ENCODE measurements at places on chromosomes 2 and 18.

DNA sequence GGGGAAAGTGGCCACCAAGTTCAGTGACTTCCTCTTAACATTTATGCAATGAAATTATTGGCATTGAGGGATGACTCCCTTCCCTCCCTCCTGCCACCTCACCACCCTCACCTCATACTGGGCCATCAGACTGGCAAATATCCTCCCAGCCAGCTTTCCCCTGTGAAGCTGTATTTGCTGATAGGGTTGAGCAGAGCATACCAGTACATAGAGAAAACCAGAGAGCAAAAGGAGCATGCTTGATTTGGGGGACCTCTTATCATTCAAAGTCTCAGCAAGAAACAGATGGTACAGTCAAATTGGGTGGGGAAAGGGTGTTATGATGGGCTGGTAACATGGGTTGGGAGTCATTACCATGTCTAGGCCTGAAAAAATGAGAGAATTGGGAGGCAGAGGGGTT lies 19.1 kb upstream of the B3GNT2 start:
- no peak for DNase-seq

- no peak for DNase-seq
Measured at GRCh38 chr2:19020144-19021099, 338.0 kb downstream of the OSR1 start.

- no peak for DNase-seq
Measured at GRCh38 chr2:195579776-195580555, 77.1 kb upstream of the SLC39A10 start.

DNA sequence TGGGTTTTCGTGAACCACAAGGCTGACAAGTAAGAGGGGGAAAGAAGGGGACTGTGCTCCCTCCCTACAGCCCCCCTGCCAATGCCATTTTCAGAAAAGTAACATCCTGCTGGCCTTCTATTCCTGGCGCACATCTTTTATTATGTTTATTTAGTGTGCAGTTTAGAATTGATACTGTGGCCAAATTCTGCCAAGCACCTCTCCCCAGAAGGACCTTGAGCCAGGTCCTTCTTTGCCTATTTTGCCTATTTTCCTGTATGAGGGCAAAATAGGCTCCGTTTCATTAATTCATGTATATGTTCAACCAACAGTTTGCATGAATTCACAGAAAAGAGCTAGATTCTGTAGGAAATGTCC lies 136.0 kb downstream of the MYO3B start:
- no peak for DNase-seq

DNA sequence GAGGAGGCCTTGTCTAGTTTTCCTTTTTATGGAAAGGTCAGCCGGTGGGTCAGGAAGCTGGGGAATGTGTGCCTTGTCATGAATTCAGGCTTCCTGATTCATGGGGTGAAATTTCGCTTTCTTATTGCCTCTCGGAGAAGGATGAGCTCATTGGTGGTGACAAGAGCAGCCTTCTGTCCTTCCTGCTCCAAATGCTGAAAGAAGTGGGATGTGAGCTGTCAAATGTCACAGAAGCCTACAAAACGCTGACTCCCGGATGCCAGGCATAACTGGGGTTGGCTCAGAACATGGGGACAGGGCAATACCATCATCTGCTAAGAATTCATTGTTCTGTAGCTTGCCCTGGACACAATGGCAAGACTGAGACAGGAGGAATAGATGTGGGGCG lies 55.8 kb upstream of the FAM136A start:
- no peak for DNase-seq

- no peak for DNase-seq
Measured at GRCh38 chr2:241185961-241186360, 2.5 kb upstream of the ANO7 start.

GRCh38 chr2:159545085-159545484 lies 71.3 kb downstream of the BAZ2B start:
- no peak for DNase-seq

DNA sequence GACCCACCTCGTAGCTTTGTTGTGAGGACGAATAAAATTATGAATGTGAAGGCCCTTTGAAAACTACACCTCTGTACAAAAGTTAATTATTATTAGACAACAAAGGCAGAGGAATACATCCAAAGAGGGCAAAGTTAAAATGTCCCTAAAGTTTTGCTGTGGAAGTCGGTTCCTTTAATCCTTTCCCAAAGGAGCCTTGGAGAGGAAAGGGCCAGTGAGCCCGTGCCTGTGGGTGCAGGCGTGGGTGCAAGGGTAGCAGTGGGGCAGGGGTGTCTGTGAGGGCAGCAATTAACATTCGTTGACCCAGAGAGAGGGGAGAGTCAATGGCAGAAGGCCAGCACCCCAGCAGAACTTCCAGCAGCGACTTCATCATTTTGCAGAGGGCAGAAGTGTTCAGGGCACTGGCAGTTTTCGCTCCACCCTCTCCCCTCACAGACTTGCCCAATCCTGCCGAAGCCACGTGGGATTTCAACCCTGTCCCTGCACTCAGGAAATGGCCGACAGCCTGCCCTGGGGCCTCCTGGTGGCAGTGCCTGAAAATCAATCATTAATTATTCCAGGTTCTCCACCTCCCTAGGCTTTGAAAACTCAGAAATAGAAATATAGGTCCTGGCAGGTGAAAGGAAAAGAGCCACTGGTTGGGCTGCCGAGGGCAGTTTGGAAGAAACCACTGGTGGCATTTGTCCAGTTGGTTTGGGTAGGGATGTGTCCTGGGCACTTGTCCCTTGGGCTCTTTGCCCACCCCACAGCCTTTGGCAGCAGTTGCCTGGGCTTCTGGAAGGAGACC lies 4.2 kb upstream of the PAX8 start:
- no peak for DNase-seq

- no peak for DNase-seq
Measured at GRCh38 chr2:156890529-156891148, 366.9 kb upstream of the GALNT5 start.

GRCh38 chr2:2523461-2524347 lies 192.6 kb upstream of the MYT1L start:
- no peak for DNase-seq

GRCh38 chr2:207993151-207993763 lies 32.1 kb downstream of the PLEKHM3 start:
- no peak for DNase-seq

DNA sequence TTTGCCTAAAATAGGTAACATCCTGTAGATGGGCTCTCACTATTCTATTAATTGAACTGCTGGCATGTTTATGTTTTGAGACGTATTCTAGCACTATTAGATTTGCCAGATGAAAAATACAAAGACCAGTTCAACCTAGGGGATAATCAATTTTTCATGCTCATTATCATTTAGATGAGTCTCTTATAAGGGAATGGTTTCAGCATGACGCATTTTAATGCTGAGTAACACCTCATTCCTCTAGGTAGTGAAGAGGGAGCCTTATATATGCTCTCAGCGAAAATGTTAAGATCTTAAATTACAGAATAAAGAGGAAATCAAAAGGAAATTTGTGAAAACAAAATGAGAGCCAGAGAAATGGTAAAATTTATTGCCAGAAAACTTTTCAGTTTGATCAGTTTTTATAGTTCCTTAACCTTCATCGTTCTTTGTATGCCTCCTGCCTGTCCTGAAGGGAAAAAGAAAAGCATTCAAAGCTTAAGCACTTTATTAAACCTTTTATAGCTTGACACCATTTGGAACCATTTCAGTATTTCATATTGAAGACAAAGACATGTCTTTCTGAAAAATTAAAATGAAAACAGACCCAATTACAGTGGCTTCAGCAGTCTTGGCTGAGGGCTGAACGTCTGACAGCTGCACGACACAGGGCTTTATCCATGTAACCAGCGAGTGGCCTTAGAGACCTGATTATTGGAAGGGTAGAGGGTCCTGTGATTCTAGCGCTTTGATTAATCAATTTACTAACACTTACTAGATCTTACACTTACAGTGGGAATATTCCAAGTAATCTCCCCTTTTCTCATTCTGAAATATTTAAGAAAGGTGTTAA lies 112.8 kb downstream of the ADCYAP1 start:
- no peak for DNase-seq

- DNase-seq = no peak
Measured at GRCh38 chr2:60280238-60280637, 273.2 kb downstream of the BCL11A start.

DNA sequence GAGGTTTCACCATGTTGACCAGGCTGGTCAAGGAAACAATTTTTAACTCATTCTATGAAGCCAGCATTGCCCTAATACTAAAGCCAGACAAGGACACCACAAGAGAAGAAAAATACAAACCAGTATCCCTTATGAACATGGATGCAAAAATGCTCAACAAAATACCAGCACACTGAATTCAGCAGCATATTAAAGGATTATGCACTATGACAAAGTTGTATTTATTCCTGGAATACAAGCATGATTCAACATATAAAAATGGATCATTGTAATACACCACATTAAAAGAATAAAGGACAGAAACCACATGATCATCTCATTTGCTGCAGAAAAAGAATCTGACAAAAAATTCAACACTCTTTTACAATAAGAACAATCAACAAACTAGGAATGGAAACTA lies 138.7 kb downstream of the RAB3GAP1 start:
- no peak for DNase-seq

DNA sequence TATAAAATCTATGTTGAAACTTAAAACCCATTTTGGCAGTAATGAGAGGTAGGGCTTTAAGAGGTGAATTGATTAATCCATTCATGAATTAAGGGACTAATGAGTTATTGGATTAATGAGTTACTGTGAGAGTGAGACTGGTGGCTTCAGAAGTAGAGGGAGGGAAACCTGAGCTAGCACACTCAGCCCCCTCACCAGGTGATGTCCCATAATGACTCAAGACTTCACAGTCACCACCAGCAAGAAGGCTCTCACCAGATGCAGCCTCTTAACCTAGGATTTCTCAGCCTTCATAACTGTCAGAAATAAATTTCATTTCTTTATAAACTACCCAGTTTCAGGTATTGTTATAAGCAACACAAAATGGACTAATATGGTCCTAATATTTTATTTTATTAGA lies 621.7 kb upstream of the ACVR2A start:
- no peak for DNase-seq

GRCh38 chr18:3872641-3873040 lies 422.7 kb downstream of the TGIF1 start:
- no peak for DNase-seq

GRCh38 chr18:7157760-7158159 lies 40.2 kb upstream of the LAMA1 start:
- no peak for DNase-seq

GRCh38 chr2:236602678-236603077 lies 33.1 kb downstream of the ACKR3 start:
- DNase-seq = no peak

- no peak for DNase-seq
Measured at GRCh38 chr2:228321015-228321414, 139.5 kb upstream of the SPHKAP start.

- DNase-seq = no peak
Measured at GRCh38 chr2:105800036-105800713, 55.5 kb downstream of the NCK2 start.

DNA sequence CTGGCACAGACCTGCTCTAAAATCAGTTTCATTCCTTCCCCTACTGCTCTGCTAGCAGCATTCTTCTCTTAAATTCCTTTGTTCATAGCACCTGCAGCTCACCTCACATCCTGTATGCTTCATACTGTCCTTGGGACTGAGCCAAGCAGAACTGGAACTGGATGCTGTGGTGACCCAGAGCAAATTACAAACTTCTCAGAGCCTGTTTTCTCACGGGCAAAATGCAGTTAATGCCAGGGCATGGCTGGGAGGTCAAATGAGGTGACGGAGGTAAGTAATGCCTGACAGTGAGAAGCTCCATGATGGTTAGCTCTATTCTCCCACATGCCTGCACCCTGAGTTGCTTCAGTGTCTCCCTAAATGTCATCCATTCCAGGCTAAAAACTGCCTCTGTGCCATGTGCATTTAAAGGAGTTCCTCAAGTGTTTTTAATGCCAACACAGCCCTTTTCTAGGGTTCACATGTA lies 29.7 kb downstream of the C2orf42 start:
- no peak for DNase-seq

GRCh38 chr18:10274301-10274700 lies 180.1 kb upstream of the APCDD1 start:
- no peak for DNase-seq

GRCh38 chr2:86541334-86541733 lies 21.9 kb downstream of the CHMP3 start:
- DNase-seq = no peak

DNA sequence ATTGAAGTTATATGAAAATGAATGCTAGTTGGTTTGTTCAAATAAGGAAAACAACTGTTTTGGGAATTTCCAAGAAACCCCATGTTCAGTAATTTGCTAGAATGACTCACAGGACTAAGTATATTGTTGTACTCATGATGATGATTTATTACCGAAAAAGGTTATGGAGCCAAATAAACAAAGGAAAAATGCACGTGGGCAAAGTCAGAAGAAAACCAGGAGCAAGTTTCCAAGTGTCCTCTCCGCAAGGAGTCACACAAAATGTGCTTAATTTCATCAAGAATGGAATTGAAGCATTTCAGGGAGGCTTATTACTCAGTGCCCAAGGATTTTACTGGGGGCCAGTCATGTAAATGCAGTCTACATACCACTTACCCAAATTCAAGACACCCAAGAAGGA lies 1652.4 kb upstream of the TMEFF2 start:
- DNase-seq = no peak

DNA sequence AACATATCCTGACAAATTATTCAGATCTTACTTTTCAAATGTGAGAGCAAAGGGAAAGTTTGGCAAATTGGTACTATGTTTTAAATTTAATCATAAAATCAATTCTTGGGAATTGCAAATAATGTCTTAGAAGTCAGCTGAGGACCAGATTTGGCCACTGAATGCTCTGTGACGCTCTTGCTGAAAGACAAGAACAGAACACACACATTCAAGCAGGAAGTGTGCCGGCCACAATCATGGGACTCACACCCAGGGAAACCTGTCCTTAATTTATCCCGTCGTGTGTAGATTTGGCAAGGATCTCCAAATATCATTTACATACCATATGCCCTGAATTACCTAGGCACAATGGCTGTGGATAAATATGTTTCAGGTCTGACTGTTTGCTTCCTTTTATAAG lies 253.1 kb downstream of the TCF4 start:
- no peak for DNase-seq

DNA sequence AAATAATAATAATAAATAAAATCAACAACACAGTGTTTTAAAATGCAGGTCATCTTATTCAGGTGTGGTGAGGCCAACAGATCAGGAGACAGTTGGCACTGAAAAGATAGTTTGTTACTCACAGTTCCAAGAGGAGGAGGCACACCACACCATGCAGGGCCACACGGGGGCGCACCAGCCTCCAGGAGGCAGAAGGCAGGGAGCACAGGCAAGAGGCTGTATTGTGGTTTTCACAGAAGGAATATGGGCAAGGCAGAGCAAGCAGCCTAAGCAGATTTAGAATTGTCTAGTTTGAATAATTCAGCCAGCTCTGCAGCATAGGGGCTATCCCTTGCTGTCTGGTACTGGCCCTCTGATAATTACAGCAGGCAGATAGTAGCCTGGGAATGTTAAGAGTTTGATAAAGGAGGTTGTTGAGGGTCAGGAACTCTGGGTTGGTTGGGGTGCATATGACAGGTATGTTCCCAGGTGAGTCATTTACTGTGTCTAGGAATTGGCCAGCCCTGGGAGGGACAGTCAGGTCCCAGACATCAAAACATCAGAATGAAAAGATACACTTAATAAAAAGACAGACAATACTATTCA lies 31.3 kb downstream of the KIAA2012 start:
- no peak for DNase-seq

Data from activated naive CD4-positive, alpha-beta T cell (primary cell).